DND-41 (cell line): ENCODE measurements at places on chromosomes 4 and X.

DNA sequence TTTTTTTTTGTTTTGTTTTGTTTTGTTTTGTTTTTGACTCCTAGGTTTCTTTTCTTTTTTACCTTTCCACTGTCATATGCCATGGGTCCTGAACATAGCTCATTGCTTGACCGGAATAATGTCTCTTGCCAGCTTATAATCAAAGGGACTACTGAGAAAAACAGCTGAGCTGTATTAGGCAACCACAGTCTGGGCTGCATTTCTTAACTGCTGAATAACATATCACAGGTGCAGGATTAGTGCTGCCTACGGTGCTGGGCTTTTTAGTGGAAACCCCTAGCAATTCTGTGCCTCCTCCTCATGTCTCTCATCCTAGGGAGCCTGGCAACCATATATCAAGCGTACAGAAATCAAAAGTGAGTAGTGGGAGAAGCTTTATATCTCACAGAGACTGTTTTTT, 333.5 kb downstream of the BMPR1B start:
- DNase-seq = peak; percentile 88

DNA sequence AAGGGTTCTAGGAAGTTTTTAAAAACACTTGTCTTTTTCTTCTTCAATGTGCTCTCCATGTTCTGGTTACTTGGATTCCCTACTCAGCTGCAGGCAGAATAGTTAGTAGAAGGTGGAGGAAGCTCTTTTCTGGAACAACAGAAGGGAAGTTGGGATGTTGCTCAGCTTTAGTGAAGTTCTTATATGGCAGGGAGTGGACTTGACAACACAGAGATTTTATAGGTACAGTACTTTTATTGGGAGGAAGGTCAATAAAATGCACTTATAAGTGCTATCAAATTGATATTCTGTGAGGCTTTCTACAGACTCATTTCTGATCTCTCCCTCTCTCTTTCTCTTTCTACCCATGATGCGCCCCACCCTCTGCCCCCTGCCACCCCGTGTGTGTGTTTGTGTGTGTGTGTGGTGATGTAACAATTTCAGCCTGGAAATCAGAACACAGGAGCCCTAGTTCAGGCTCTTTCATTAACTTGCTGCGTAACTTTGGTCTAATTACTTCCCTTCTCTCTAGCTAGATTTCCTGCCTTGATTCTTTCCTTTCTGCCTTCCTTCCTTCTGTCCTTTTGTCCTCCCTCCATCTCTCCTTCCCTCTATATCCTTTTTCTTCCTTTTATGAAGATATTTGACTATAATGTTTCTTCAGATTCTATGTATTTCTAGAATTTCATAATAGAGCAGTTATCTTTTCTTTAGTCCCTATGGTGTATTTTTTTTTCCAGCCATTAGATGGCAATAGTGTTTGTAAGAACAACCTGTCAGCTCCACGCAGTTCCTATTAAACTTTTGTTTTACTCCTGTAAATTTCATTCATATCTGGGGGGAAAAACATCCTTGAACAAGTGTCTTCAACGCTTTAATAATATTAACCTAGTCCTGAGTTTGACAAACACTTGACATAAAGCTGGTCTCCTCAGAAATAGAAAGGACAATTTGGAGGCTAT, 37.1 kb downstream of the HEPH start:
- no peak for DNase-seq

DNA sequence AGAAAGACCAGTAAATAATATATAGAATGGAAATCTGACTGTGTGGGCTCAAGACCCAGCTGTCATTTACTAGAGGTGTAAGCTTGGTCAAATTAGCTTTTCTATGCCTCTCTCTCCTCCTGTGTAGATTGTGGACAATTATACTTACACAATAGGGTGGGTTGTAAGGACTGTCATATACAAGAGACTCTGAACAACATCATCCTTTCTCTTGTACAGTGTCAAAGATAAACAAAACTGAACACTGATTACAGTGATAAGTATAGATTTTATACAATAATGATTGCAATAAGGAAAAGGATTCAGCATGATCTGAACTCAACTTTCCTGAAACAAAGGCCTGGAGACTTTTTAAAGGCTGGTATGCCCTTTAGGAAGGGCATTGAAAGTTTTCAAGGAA, 429.2 kb upstream of the HS3ST1 start:
- DNase-seq = no peak

DNA sequence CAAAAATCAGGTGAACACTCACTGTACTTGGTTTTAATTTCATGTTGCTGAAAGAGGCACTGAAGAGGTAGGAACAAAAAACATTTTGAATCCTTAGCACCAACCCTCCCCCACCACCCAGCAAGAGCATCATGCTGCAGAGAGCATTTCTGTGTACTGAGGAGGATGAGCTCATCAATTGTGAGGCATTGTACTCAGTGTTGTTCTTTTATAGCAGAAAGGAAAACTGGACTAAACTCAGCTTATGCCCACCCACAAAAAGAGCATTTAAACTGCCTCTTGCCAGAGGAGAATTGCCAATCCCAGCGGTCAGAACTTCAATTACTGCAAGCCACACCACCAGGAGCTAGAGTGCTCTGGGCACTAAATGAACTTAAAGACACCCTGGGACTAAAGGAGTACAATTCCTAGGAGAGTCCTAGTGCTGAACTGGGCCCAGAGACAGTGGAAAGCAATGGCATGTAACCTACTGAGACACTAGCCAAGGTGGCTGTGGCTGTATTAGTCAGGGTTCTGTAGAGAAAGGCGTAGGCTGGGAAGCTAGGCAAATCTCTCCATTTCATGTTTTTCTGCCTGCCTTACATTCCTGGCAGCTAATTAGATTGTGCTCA, 280.7 kb upstream of the KLHL4 start:
- no peak for DNase-seq

DNA sequence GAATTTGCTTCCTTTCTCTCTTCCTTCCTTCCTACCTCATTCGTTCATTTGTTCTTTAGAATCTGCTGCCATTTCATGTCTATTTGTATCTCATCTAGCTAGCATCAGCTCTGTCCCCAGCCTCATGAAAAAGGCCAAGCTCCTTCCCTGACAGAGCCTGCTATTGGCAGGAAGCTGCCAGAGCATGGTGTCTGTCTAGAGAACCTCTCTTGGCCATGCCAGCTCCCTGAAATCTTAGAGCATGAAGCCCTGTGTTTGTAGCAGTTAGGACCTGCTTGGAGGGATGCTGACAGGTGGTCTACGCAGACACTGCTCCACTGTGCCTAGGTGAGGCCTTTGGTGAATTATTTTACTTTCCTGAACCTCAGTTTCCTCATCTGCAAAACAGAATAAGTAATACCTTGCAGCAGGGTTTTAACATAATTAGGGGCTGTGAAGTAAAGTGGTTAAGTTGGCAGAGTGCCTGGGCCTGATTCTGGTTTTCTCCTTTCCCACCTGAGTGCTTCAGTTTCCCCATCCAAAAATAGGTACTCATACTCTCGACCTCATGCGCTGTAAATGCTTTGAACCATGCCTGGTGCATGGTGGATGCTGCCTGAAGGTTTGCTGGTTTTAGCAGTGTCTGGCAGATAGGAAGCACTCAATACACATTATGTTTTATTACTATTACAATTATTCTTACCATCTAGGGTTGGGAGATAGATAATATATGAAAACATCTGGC, 4.7 kb downstream of the PTTG2 start:
- DNase-seq = no peak

- DNase-seq = no peak
Measured at GRCh38 chrX:87397103-87397886, 120.3 kb upstream of the KLHL4 start.

DNA sequence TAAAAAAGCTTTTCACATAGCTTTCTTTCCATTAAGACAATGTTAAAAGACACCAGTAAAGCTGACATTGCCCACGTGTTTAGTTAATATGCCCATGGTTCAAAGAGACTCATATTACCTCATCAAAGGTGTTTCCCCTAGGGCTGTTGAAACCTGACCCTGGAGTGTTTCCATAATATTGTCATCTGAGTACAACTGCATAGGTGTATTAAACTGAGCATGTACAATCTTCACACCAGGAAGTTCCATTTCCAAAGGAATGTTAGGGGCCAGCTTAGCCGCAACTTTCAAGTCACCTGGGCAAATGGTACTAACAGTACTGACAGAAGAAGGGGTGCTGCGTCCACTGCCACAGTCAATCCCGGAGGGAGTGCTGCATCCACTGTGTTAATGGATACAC, 27.1 kb downstream of the PDLIM3 start:
- no peak for DNase-seq

DNA sequence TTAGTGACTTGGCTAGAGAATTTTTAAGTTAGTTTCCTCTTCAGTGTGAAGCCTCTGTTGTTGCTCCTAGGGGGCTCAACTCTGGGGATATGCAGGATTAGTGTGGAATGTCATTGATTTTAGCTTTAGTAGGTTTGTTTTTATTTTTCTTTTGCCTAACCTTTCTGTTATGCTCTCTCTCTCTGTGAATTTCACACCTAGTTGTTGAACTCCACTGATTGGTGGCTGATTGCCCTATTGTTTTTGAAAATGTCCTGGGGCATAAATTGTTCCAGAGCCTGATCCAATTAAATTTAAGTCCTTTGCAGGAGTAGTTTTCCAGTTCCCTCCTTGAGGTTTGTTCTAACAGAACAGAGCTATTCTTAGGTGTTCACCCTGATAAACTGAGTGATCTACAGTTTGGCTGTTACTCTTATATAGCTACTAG, 393.3 kb upstream of the CTSO start:
- DNase-seq = no peak

- DNase-seq = peak; percentile 31
Measured at GRCh38 chr4:88605736-88606135, 13.5 kb downstream of the HERC3 start.

DNA sequence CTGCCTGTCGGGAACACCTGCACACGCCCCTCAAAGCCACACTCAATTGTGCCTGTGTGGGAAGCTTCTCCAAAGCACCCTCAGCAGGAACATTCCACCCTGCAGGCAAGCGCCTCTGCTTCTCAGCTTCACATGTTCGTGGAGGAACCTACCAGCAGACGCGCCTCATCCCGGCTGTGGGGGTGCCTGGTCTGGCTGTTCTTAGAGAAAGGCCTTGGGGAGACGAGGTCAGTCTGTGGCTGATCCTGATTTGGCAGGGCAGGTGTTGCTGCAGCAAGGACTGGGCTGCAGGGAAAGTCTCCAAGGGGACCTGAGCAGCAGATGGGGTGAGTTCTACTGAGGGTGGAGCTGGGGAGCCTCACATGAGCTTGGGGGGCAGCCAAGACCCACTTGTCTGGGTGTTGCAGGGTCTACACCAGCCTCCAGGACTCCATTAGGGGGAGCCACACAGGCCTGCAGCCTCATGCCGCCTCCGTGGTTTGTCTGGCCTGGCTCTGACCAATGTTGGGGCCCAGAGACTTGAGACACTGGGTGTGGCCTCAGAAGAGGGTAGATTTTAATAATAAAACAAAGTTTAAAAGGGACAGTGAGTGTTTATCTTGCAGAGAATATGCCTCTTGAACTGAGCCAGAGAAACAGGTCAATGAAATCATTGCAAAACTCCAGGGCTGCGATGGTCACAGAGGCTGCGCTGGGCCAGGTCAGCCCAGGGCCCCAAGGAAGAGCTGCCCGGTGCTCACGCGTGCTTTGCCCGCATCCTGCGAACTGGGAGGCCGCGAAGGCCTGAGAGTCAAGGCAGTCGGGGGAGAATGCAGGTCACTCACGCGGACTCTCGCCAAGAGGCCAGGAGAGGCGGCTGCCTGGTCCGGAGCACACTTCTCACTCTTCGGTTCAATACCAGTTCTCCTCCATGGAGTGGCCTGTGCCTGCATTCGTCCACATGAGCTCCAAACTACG, 21.1 kb downstream of the RNF212 start:
- DNase-seq = no peak

DNA sequence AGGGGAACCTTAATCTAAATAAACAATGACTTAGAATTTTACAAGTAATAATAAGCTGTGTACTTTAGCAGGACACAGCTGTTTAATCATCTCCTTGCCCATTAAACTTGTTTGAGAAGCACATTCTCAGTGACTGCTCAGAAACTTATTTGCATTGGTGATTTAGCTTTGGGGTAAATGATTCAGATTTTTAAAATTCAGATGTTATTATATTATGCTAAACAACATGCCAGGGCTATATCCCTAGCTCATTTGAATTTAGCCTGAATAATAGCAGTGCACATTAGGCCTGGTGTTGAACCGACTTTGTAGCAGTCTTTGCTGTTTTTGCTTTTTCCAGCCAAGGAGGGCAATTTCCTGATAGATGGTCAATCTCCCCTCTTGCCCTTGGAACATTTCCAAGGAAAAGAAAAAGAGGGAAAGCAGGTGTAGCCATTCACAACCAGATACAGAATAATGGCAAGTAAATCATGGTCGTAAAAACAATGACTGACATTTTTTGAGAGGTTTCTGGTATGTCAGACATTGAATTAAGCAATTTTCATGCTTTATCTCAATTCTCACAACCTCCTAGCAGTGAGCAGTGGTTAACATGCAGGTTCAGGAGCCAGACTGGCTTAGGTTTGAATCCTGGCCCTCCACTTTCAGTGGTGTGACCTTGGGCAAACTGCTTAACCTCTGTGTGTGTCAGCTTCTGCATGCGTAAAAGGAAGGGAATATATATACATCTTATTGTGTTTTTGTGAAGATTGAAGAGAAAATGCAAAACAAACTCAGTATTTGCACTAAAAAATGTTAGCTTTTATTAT, 16.8 kb downstream of the ARHGEF38 start:
- no peak for DNase-seq

DNA sequence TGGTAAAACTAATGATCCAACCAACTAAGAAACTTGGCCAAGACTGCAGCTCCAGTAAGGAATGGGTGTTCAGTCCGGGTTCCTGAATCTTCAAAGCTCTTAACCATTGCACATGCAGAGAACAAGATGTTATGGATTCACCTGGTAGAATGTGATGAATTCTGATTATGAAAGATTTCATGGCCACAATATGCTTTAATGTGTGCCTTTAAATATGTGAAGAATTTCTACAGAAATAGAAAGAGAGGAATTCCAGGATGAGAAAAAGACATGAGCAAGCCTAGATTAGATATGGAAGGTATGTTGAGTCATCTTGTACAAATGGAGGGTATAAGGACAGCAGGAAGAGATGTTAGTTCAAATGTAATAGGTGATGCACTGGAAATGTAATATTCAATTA, 472.2 kb upstream of the TENM3 start:
- no peak for DNase-seq

DNA sequence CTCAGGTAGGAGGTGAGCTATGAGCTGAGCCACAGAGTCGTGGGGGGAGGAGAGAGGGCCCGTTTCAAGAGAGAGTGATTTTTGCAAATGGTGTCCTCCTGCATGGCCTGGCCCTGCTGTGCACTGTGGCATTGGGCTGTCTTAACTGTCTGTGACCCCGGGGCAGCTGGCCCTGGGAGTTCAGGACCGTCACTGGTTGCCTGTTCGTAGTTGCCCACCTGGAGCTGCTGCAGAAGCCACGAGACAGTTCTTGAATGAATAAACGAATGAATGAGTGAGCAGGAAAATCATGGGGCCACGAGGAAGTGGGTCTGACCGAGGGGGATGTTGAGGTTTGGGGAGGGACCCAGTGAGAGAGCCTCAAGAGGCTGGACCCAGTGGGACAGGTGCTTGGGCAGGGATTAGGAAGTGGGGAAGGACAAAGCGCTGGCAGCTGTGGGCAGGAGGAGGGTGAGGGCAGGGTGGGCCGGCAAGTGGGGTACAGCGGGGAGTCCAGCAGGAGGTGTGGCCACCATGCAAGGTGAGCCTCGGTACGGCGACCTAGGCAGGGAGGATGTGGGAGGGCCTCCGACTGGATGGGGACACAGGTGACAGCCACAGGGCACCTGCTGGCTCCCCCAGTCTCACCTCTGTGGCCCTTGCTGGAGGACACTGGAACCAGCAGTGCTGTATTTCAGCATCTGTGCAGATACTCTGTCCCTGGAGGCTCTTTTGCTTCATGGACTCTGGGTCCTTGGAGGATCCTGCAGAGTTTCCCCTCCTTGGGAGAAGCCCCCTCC, 10.2 kb downstream of the RGS12 start:
- no peak for DNase-seq
